ENCODE measurements at places on chromosomes 7 and 10.

- no peak for DNase-seq
Observed at GRCh38 chr10:110843031-110843430, 28.7 kb upstream of the PDCD4 start.

GRCh38 chr7:130593033-130593432, 75.5 kb downstream of the COPG2 start:
- DNase-seq, result no peak

DNA sequence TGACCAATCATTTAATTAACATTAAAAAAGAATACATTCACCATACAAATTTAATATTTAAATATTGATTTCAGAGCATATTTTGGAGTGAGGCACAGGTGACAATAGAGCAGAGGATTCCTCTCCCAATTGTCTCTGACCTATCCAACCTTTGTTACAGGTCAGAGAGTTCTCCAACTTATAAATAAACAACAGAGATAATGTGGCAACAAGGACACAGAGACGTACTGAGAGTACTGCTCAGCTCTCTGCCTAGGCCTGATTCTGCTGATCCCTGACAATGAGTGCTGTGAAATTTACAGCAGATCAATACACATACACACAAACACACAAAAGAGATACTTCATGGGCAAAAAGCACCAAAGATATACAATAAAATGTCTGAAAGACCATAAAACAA, 18.3 kb upstream of the AGAP5 start:
- no peak for DNase-seq

DNA sequence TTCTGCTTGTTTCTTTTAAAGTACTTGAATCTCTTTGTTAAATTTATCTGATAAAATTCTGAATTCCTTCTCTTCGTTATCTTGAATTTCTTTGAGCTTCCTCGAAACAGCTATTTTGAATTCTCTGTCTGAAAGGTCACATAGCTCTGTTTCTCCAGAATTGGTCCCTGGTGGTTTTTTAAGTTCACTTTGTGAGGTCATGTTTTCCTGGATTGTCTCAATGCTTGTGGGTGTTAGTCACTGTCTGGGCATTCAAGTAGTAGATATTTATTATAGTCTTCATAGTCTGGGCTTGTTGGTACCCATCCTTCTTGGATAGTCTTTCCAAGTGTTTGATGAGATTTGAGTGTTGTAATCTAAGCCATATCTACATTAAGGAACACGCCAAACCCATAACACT, 1060.6 kb downstream of the LRMDA start:
- no peak for DNase-seq

Data from natural killer cell treated with Interleukin-12 subunit alpha and Interleukin-12 subunit beta and Interleukin-15 and Interleukin-18, amount 100 ng/mL, for 72 hours (primary cell).